ENCODE measurements at places on chromosomes 7 and 10.

DNA sequence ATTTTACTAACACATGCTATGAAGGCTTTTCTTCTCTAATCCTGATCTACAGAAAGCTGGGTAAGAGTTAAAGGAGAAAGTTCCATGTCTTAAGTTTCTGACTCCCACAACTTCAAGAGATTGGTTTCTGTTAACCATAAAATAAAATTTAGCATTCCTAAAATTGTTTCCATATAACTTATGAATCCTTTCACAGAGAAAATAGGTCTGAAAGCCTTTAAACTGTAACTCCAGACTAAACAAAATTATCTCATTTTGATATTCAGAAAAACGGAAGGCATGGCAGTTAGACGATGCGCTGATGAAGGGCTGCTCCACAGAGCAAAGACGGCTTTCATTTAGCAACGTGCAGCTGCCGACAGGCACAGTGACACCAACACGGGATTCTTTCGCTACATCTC, 133.3 kb downstream of the SLC25A13 start:
- no peak for DNase-seq

DNA sequence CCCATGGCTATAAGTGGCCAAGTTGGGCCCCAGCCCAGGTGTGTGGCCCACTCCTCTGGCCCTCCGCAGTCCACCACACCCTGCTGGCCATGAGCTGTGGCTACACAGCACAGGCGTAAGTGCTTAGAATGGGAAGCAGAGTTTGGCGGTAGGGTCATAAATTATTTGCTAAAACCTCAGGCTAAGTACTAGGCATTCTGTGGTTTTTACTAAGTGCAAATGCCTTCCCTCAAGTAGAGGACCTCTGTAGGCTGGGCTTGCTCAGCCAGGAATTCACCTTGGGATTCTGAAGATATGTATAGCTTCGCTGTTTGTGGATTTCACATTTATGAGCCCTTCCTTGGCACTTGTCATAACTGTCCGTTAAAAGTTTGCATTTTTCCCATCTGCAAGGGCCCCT, 44.8 kb upstream of the LOXL4 start:
- DNase-seq, result no peak

DNA sequence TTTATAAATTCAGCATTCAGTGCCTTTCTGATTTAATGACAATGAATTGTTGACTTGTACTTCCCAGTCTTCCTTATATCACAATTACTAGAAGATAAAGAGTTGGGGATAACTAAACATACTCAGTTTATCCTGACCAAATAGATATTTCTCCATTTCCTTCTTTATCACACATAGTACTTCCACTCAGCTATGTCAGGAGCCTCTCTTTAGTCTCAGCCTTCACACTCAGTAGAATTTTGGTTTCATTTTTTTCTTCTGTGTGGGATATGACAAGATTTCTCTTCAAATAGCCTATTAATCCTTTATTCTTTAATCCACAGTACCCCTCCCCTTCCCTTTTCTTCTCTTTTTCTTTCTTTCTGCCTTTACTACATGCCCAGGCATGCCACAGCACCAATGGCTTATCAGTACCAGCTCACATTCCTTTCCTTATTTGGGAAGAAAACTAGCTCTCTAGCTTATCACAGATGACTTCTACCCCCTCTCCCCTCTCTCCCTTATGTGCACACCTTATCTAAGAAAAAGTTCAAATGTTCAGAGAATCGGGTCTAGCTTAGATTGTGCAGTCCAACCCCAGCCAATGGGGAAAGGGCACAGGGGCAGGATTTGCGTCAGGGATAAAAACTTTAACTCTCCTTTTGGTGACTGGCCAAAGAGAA, 109.0 kb downstream of the PHF14 start:
- no peak for DNase-seq

GRCh38 chr10:102113956-102114857, 6.0 kb downstream of the LDB1 start:
- no peak for DNase-seq

DNA sequence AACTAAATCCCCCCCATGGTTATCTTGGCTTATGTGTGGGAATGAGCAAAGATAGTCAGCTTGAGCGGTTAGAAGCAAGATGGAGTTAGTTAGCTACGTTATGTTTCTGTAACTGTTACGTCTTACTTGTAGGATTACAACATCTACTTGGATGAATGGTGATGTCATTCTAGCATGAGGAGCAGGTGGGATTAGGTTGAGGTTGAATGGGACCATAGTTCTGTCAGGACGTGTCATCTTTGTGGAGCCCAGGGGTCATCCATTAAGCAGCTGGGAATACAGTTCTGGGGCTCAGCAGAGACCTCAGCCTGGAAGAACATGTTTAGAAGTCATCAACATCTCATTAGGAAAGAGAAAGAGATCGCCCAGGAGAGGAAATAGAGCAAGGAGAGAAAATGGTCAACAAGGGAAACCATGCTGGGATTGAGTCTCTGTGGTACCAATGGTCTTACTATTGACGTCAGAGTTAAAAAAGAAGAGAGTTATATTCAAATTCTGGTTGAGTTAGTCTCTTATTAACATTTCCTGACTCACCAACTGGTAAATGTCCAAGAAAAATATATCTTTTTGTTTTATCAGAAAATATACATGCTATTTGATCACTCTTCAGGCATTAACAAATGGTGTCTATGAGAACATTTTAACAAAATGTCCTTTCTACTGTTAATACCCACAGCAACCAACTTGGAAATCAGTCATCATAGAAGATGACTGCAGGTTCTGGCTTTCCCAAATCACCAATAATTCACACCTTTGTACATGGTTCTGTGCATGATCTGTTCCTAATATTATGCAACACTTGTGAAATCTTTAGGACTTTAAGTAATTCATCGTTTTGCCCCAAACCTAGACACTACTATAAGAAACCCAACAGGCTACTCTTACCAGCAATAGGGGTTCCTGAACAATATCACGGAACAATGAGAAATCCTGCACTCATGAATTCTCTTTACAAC, 96.9 kb downstream of the KIAA1217 start:
- no peak for DNase-seq

DNA sequence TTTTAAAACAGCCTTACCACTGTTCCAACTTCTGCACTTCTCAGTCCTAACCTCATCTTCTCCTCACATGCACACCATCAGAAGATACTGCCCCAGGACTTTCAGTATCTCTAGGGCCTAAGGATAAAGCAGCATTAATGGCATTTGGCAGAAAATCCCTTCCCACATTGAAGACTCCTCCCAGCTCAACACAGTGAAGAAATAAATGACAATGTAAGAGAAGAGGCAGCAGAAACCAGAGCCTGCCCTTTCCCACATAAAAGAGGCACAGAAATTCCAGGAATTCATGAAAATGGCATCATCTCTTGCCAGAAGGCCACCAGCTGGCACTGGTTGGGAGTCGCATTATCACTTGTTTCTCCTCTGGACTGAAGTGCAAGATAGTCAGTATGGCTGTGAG, 3.7 kb downstream of the GCC1 start:
- DNase-seq, result no peak

DNA sequence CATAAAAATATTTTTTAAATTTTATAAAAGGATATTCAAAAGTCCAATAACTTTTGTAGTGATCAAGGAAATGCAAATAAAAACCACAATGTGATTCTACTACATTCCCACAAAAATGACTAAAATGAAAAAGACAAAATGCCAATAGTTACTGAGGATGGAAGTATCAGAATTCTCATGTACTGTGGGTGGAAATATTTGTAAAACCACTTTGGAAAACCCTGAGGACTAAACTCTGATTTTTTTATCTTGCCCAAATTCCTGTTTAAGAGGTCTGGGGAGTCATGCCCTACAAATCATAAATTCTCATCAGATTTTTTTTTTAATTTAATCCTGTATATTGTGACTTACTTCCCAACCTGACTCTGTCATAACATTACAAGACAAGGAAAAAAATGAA, 9.8 kb upstream of the SEMA3D start:
- DNase-seq, result no peak

DNA sequence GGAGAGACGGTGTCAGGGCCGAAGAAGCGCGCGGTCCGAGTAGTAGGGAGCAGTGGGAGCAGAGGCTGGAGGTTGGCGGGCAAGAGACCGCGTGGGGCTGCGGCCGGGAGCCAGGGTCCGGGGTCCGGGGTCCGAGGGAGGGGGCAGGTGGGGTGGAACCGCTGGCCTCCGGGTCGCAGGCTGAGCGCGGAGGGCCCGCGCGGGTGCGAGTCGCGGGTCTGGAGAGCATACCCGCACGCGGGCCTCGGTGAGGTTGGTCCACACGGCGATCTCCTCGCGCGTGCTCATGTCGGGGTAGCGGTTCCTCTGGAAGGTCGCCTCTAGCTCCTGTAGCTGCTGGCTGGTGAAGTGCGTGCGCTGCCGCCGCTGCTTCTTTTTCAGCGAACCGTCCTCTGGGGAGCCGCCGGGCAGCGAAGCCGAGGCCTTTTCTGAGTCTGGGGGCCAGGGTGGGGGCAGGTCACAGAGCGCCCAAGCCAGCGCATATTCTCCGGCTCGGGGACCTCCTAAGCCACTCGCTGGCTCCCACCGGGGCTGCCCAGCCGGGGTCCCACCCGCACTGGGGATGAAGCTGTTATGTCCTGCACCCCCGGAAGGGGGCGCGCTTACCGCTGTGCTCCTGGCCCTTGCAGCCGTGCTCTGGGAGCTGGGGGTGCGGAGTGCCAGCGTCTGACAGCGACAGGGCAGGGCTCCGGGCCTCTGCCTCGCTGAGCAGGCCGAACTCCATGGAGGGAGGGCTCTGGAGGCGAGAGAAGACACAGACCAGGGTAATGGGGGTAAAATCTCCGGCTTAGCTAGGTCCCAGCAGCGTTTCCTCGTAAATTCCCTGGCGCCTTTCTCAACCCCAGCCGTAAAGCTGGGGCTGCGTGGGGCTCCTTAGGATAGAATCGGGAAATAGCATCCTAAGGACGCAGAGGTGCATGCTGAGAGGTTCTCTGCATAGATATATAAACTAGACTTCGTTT, 5.5 kb downstream of the ELOVL3 start:
- peak; percentile 60 for DNase-seq

GRCh38 chr10:97886286-97886685, 36.6 kb downstream of the GOLGA7B start:
- no peak for DNase-seq

Measured in central memory CD4-positive, alpha-beta T cell (primary cell).